ENCODE measurements at places on chromosomes 3 and 15.
A peak's percentile ranks its signal among the peaks of the same experiment; 100 is the strongest.

- DNase-seq = no peak
Measured at GRCh38 chr3:187321766-187322165, 30.2 kb upstream of the MASP1 start.

GRCh38 chr3:32421991-32422859 lies 30.6 kb downstream of the CMTM7 start:
- DNase-seq = no peak

DNA sequence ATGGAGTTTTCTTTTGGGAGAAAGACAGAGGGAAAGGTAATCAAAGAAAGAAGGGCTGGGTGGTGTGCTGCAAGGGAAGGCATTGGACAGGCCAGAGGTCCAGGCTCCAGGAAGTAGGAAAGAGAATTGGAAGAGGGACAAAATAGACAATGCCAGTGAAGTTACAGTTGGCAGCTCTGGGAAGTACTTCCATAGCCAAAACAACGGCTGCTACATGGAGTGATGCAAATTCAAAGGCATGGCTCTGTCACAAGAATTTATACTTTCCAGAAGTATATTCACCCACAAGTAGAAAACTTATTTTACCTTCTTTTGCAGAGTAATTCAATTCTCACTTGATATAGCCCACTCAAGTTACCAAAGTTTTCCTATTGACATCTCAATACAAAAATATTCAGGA lies 191.5 kb downstream of the TNIK start:
- no peak for DNase-seq

DNA sequence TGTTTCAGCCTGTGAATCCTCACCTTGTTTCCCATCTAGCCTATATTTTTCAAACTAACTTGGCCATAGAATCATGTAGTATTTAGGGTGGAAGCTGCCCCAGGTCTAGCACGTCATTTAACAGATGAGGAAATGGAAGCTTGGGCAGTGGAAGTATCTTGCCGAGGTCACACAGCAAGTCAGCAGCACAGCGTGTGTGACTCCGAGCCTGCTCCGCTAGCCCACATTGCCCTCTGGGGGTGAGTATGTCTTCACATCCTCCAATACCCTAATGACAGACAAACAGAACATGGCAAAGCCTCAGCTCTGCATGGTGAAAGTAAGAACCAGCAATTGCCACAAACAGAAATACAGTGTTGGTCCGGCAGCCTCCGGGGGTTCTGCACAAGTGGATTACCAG lies 2.2 kb upstream of the CCR5 start:
- DNase-seq = no peak

GRCh38 chr15:79130535-79131130 lies 40.1 kb upstream of the RASGRF1 start:
- peak; percentile 23 for DNase-seq

DNA sequence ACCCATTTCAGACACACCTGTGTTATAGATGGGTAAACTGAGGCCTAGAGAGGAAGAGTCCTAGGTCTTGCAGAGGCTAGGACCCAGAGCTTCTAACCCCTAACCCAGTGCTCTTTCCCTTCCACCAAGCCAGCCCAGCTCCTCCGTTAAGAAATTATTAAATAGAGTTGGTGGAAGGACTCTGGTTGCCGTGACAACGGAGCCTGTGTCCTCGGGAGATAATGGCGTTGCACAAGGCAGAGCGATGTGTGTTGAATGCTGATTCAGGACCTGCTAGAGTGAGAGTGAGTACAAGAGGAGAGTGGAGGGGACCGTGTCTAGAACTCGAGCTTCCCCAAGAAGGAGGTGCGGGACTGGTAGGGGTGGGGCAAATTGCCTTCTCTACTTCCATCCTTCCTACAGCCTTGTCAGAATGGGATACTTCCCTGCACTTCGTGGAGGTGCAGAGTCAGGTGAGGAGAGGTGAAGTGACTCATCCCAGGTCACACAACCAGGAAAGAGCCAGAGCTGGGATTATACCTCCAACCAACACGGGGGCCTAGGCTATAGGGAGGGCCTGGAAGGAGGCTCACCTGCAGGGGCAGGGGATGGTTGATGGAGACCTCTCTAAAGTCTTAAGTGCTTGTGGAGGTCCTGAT lies 8.6 kb downstream of the SLC6A1 start:
- no peak for DNase-seq

- DNase-seq = peak; percentile 27
Measured at GRCh38 chr15:29570948-29571791, 251.1 kb downstream of the TJP1 start.

- peak; percentile 71 for DNase-seq
Measured at GRCh38 chr15:73366766-73367623, 1.8 kb downstream of the HCN4 start.

GRCh38 chr3:34924961-34925360 lies 714.4 kb upstream of the ARPP21 start:
- no peak for DNase-seq

GRCh38 chr15:69557707-69558409 lies 105.2 kb downstream of the RPLP1 start:
- no peak for DNase-seq

GRCh38 chr3:25938566-25939325 lies 148.9 kb downstream of the OXSM start:
- DNase-seq = no peak

- DNase-seq = no peak
Measured at GRCh38 chr3:148591525-148591924, 106.2 kb upstream of the AGTR1 start.

DNA sequence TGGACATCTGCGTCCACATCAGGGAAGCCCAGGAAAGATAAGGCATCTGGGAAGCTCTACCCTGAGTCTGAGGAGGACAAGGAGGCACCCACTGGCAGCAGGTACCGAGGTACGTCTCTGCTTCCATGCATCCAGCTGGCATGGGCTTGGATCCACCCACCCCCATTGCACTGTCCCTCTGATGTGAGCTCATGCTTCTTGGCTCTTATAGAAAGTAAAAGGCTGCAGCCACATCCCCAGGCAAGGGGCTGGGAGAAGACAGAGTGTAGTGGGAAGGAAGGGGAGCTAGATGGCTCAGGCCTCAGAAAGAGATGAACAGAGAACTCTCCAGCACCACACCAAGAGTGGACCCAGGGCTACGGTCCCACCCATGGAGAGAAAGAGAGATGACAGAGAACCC lies 18.2 kb downstream of the PTH1R start:
- no peak for DNase-seq

- DNase-seq = no peak
Measured at GRCh38 chr3:89332386-89332785, 225.0 kb downstream of the EPHA3 start.

GRCh38 chr15:91032919-91033803 lies 10.8 kb upstream of the VPS33B start:
- peak; percentile 47 for DNase-seq

DNA sequence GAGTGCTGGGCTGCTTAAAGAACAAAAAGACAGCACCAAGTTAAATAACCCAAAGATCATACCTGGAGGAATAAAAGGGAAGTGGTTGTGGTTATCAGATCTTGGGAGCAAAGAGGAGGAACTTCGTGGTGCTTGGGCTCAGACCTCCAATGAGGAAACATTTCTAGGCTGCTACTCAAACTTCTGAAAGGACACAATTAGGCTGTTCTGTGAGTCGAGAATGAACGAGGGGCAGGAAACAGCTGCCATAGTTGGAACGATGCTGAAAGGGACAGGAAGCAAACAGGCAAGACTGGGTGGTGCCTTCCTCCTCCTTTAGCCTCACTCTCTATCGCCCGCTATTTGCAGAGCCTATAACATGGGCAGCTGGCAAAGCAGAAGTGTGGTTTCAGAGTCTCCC lies 276.3 kb upstream of the ARRDC4 start:
- DNase-seq = no peak

GRCh38 chr3:109607897-109608296 lies 270.6 kb upstream of the DPPA4 start:
- DNase-seq = no peak

DNA sequence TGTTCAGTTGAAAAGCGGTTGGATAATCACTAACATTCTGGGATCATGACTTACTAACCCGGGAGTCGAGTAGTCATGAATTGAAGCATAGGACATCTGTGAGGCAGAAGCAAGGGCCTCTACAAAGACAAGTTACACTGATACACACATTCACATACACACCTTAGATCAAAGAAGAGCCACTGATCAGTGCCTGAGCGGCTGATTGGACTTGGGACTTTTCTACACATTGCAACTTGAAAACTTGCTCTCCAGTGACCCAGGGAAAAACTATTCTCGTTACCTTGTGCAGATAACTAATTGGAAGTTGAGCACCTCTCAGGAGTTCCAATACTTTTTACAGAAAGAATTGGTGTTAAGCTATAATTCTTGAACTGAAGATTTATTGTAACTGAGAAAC lies 206.0 kb downstream of the CDIN1 start:
- DNase-seq = no peak

DNA sequence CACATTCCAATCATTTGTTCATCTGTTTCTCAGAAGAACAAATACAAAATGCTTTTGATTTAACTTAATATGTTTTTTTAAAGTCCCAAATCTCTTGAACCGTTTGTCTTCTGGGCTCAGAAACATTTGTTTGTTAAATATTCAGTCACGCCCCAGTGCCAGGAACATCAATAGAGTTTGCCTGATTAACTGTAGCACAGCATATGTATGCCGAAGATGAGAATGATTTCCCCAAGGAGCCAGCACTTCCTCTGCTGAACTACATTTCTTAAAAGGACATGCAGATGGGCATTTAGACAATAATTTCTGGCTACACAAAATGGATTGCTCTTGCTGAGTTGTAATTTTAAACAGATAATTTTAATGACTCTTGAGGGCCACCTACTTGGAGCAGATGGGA lies 191.6 kb upstream of the FAM3D start:
- DNase-seq = no peak

GRCh38 chr3:14989943-14990779 lies 42.8 kb downstream of the NR2C2 start:
- peak; percentile 81 for DNase-seq

- DNase-seq = no peak
Measured at GRCh38 chr3:98914210-98915080, 12.9 kb upstream of the DCBLD2 start.

Data from SK-N-DZ (cell line).